ENCODE measurements at places on chromosomes 12 and 14.

GRCh38 chr12:115504306-115505290 is 772.9 kb downstream of the MED13L start:
- DNase-seq, result no peak

DNA sequence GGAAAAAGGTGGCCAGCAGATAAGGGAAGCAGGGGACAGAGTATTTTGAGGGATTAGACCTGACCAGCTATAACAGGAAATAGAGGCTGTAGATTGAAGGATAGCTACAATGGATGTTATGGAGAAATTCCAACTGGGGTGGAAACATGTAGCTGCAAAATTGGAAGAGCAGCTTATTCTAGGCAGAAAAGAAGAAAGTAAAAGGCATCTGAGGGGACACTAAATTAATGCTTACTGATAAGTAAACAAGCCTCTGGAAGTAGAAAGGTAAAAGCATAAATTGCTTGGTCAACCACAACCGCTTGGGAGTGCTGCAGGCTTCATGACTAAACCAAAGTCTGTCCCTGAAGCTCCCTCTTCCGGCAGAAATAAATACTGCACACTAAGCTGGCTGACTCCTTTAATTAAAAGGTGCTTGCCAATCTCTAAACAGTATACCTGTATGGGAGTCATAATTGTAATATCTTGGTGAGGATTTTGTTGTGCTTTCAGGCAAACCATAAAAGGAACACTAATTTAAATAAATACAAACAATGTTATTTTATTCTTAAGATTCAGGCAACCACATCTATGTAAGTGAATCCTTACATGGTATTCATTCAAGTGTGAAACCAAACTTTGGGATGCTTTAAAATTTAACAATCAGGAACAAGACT is 7.7 kb downstream of the UBC start:
- DNase-seq, result no peak

- DNase-seq, result no peak
These were observed 41.3 kb upstream of the SYCP3 start for GRCh38 chr12:101780599-101780998.

- no peak for DNase-seq
These were observed 44.2 kb upstream of the MANSC4 start for GRCh38 chr12:27824126-27824842.

- DNase-seq, result no peak
These were observed 372.5 kb upstream of the DDHD1 start for GRCh38 chr14:53525608-53526007.

- DNase-seq, result no peak
These were observed 106.9 kb upstream of the HIF1A start for GRCh38 chr14:61588419-61588901.

- no peak for DNase-seq
These were observed 42.7 kb downstream of the GTF2A1 start for GRCh38 chr14:81178063-81178462.

- DNase-seq, result no peak
These were observed 43.8 kb upstream of the CSRNP2 start for GRCh38 chr12:51127050-51127729.

DNA sequence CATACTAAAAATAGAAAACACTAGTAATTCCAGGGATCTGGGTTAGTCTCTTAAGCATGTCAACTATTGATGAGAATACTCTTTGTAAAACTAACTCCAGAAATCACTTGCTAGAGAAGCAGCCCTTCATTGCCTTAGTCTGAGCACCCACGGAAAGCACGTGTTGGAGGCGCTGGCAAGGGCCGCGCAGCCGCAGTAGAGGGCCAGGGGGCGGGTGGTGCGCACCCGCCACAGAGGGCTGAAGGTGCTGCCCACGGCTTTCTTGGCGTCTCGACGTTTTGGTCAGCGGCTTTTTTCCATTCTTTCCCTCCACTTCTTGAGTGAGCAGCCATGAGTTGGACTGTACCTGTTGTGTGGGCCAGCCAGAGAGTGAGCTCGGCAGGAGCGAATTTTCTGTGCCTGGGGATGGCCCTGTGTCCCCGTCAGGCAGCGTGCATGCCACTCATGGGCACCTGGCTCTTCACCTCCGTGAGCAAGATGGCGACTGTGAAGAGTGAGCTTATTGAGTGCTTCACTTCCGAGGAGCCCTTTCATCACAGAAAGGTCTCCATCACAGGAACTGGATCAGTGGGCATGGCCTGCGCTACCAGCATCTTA is 68.4 kb upstream of the PPM1H start:
- no peak for DNase-seq

All from H54 (cell line).